ENCODE measurements at places on chromosomes 4 and X. TPM values are rescaled to one million over a fixed set of nuclear protein-coding genes. Genes with fewer than 3 reads are reported as not detected.

Gene NRK
- not detected for total RNA-seq

DNA sequence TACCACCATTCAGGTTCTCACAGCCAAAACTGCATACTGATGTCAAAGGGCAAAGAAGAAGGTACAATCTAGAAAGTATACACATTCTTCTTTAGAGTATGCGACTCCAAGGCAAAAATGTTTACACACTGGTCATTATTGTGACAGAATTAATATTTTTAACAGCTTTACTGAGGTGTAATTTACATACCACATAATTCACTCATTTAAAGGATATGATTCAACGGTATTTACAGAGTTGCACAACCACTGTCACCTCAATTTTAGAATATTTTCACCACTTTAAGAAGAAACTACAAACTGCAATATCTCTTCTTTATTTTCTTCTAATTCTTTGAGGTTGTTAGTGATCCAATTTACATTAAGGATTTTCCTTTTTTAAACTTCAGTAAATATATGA lies 325.4 kb upstream of the SMIM31 start:
- no peak for DNase-seq

Gene NDUFA1
- total RNA-seq = 169 TPM

Gene PPBP
- not detected for total RNA-seq
